ENCODE measurements at places on chromosomes 1 and 21. TPM values are rescaled to one million over a fixed set of nuclear protein-coding genes. Genes with fewer than 3 reads are reported as not detected.

GRCh38 chr1:23403038-23403336, 21.6 kb downstream of the TCEA3 start:
- DNase-seq = no peak

DNA sequence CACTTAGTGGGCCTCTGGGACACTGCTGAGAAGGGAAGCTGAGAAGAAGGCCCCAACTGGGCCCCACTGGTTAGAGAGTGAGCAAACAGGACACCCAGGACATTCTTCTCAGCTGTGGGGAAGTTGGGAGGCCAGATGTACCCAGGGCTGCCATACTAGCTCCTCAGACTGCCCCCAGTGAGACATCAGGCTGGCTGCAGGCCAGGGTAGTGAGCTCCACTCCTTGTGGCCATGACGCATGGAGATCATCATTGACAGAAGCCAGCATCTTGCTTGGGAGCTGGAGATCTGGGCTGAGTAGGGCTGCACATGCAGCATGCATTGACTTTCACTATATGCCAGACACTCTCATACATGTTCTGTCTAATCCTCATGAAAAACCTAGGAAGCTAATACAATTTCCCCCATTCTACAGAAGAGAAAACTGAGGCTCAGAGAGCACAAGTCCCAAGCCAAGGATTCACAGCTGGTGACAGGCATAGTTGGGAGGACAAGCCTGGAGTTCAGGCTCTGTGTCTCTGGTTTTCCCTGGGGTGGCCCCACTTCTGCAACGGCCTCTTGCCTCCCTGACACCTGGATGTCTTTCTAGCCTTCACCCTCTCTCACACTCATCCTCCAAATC, 24.1 kb upstream of the MYCL start:
- DNase-seq = no peak

DNA sequence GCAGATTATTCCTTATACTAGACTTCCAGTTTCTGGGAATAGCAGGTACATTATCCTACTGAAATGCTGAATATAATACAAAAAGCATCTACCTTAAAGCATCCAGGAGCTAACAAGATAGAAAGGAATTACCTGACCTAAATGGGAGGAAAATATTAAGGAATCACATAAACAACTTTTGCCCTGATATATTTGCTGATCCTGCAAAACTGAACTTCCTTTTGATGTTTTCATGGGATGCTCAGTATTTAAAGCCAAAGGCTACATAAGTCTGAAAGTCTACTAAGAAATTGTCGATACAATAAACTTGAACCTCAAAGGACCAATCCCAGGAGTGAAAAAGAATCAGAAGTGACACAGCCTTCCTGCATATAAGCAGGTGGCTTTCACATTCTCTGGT, 85.6 kb upstream of the C1orf21 start:
- no peak for DNase-seq

DNA sequence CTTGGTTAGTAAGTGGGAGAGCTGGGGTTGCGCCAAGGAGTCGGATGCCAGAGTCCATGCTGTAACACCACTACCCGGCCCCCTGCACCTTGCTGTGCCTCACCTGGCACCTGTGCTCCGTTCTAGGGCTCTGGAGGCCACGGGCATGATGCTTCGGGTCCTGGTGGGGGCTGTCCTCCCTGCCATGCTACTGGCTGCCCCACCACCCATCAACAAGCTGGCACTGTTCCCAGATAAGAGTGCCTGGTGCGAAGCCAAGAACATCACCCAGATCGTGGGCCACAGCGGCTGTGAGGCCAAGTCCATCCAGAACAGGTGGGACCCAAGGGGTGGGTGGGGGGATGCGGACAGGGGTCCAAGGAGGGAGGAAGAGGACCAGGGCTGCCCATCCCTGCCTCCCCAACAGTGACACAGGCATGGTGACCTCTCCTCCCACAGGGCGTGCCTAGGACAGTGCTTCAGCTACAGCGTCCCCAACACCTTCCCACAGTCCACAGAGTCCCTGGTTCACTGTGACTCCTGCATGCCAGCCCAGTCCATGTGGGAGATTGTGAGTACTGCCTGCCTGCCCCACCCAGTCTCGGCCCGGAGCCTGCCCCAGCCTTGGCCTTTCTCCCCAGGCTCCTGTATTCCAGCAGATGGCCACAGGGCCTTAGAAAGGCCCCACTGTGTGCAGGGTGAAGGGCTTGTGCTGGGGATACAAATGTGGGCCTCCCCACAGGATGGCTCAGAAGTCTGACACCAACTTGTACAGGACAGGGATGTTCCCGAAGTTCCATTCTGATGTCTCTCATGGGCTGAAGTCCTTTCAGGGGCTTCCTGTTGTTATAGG, 9.6 kb upstream of the HTR6 start:
- no peak for DNase-seq

DNA sequence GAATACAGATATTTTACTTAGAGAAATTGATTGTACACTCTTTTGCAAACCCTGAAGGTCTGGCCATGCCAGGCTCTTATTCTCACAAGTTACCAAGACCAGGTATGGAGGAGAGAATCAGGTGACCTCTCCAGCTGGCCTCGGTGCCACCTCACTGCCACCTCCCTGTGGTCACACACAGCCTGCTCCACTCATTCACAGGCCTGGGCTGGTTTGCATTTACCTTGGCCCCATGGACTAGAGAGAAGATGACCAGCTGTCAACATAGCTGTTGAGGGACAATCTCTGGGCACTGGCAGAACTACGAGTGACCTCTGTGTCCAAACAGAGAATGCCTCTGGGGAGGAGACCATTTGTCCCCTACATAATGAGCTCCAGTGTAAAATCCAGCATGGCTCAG, 291.2 kb upstream of the RUNX1 start:
- DNase-seq = no peak

GRCh38 chr21:31162079-31162699, 123.9 kb upstream of the KRTAP19-8 start:
- DNase-seq = no peak

DNA sequence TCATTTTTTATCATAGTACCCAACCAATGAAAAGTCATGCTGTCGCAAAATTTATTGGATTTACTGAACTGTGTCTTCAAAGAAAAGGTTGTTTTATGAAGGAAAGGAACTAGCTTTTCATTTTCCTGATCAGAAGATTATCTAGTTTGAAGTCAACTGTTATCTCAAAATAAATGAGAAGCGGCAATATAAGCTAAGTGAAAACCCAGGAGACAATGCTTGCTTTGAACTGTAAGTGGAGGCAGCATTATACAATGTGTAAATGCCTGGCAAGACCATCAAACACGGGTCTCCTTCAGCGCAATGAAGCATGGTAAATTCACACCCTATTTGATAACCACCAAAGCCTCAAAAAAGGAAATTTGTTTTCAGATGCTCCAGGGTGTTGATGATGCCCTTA, 134.4 kb upstream of the PTBP2 start:
- no peak for DNase-seq

DNA sequence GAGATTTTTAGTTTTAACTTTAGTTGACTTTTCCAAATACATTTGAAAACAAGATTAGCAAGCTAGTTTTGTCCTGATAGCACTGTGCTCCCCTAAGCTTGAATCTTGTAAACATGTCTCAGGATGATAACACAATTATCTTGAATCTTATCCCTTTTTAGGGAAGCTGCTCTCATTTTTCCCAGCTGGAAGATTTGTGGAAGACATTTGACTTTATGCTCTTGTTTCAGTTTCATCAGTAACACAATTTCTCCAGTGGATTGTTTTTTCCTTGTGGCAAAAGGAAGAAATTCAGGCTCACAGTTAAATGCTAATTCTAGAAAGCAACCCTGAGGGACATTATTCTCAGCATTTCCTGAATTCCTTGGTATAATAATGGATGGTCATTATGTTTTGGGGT, 88.8 kb downstream of the CDC7 start:
- DNase-seq = no peak

DNA sequence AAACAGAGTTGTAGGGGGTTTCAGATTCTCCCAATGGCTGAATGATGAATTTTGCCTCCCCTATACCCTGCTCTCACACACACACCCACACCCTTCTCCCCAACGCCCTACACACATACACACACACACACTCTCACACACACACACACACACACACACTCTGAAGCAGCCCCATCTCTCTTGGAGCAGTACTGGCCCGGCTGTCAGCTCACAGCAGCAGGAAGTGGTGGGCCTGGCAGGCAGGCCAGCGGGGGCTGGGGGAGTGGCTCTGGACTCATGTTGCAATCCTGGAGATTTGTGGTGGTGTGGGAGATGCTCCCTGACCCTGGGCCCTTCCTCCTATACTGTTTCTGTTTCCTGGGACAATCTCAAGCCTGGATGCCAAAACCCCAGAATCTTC, 2.2 kb downstream of the IKBKE start:
- DNase-seq = no peak

DNA sequence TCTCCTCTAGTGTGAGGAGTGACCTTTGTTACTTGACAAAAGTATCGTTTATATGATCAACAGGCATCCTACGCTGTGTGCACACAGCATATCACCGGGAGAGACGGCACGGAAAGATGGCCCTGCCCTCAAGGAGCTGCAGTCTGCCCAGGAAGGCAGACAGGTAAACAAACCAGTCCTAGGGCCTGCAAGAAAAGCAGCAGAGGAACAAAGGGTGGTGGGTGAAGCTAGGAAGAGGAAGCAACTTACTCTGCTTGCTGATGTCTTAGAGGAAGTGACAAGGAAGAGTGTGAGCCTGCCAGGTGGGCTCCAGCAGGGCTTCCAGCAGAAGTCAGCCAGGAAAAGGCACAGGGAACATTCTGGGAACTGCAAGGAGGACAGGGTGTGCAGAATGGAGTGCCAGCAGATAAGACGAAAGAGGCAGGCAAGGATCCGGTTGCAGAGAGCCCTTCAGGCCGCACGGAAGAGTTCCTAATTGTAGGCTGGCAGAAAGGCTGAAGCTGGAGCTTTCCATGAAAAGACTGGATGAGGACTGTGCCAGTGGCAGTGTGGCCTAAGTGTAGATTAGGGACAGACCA, 106.7 kb downstream of the SLC45A1 start:
- peak; percentile 25 for DNase-seq

GRCh38 chr1:12204140-12204539, 25.7 kb upstream of the VPS13D start:
- DNase-seq = no peak

GRCh38 chr1:206703661-206704060, 19.0 kb downstream of the MAPKAPK2 start:
- peak; percentile 53 for DNase-seq

DNA sequence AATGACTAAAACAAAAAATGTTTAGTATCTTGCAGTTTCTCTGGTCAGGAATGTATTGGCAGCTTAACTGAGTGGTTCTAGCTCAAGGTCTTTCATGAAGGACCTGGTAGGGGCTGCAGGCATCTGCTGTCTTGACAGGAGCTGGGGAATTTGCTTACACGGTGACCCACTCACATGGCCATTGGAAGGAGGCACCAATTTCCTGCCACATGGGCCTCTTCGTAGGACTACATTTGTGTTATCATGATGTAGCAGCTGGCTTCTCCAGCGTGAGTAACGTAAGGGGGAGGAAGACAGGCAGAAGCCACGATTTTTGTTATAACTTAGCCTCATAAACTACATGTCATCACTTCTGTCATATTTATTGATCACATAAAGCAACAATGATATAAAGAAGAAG, 376.3 kb downstream of the AMY1C start:
- DNase-seq = no peak

GRCh38 chr1:5509664-5510452, 482.4 kb downstream of the NPHP4 start:
- DNase-seq = peak; percentile 48

- DNase-seq = no peak
These were observed 14.2 kb upstream of the F13B start for GRCh38 chr1:197081117-197081753.

GRCh38 chr1:40922969-40923368, 56.5 kb upstream of the CTPS1 start:
- no peak for DNase-seq

- no peak for DNase-seq
These were observed 37.5 kb downstream of the SLC19A1 start for GRCh38 chr21:45504516-45505415.

DNA sequence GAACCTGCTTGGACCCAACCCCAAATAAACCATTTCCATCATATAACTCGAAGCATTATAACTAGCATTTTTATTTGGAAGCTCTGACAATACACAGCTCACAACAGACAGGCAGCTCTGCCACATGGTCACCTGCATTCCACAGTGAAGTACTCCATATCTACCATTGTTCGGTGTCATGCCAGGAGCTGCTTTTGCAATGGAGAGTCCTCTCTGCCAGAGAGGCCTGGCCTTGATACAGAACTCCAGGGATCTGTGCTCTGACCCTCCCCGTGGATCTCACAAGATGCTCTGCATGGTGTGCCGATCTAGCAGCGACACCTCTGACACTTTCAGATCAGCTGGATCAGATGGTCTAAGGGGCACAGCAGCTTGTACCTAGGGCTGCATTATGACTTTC, 109.6 kb downstream of the SYF2 start:
- no peak for DNase-seq

DNA sequence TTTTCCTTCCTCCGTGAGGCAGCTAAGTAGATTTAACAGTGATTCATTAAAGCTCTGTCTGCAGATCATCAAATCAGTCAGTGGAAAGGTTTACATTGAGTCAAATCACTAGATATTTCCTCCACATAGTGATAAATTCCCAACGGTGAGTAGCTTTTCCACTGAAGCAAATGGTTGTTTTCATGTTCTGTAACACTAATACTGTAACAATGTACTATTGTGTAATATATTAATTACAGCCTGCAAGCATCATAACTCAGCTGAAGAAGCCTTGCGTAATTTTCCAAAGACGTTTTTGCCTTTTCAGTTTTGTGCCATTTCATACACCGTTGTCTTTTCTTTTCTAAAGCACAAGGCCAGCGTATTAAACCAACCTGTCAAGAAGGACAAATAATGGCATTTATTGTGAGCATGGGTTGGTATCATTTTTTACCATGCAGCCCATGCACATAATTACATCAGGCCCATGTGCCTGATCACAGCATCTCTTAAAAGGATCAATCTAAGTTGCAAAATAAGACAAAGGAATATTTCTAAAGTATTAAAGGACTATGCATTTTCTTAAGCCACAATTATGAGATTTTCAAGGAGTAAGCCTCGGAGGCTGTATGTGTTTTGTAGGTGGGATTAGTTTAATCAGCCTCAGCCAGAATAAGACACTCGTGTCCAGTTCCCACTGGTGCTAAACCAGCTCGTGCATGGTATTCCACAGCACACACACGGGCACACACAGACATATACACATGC, 16.7 kb upstream of the PDE9A start:
- no peak for DNase-seq

TMEM125 gene
- total RNA-seq = not detected

RNU1-1 gene
- total RNA-seq = 3,922 TPM

S100A7 gene
- total RNA-seq = not detected

ERVH48-1 gene
- not detected for total RNA-seq
